ENCODE measurements at places on chromosomes 7 and 10.

DNA sequence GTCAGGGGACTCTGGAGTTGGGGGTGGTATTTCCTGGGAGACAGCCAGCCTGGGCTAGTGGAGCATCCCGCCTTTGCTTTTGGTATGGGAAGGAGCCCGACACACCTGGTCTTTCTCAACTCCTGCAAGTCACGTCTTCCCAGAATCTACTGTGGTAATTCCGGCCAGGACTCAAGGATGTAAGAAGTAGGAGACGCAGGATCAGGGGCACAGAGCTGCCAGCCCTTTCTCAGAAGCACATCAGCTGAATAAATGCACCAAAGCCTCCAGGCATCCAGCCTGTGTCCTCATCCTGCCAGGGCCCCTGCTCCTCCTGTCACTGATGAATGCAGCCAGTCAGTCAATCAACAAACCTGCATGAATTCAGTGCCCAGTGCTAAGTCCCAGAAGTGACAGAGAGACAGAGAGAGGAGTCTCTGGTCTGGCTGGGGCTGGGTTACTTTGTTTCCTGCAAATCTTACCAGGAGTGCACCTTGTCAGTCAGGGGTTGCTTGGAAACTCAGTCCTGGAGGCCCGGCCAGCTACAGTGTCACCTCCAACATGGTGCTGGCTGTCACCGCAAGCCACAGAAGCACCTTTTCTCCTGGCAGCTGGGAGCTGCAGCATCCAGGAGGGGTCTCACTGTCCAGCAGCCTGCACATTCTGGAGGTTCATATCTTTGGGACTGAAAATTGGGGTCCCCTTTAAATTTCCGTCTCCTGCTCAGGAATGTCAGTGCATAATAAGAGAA lies 101.8 kb downstream of the PTPRE start:
- no peak for DNase-seq

DNA sequence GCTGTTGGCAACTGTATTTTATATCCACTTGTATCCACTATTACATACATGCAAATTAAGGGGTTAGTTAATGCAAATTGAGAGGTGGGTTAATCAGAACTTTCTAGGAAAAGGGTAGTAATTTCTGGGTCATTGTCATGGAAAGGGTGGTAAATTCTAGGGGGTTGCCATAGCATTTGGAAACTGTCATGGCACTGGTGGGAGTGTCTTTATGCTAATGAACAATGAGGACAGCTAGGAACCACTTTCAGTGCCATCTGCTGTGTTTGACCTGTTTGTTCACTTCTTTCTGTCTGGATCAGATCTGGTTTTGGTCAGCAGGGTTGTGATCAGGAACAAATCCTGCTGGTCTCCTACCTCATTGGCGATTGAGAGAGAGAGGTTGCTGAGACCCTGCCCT lies 283.3 kb upstream of the PRKCQ start:
- no peak for DNase-seq

GRCh38 chr10:76411729-76412435 lies 980.5 kb downstream of the LRMDA start:
- DNase-seq: no peak

DNA sequence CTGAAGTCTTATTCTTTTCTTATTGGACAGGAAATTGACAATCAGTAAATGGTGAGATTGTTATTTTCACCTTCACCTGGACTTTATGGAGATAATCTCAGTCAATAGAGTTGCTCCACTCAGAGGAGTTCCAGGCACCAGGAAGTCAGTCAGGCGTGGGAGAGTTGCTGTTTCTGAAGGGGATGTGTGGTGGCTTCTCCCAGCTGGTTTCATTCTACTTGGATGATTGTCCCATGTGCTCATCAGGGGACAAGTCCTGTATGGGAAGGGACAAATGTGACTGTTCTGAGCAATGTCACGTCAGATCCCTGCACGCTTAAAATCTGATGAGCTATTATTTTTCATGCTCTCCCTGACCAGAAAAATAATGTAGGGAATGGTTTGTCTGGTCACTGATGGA lies 222.5 kb upstream of the PITRM1 start:
- no peak for DNase-seq

DNA sequence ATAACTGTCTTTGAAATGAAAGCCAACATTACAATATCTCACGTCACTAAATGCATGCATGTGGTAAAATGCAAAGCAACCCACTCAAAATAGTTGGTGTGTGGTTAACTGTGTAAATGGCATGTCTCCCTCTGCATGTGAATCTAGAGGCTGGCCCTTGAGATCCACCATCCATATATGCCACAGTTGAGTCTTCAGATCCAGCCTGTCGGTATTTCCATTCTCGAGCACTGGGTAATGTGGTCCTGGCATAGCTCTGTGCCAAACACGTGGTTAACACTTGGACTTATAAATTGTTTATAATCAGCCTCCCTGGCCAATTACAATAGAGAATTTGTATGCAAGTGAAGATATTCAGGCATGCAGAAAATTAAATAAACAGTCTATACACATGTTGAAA lies 90.3 kb downstream of the LYZL1 start:
- DNase-seq: no peak

- no peak for DNase-seq
Measured at GRCh38 chr10:20582041-20582440, 315.1 kb downstream of the NEBL start.

GRCh38 chr10:77456414-77456813 lies 181.2 kb downstream of the KCNMA1 start:
- DNase-seq: no peak

DNA sequence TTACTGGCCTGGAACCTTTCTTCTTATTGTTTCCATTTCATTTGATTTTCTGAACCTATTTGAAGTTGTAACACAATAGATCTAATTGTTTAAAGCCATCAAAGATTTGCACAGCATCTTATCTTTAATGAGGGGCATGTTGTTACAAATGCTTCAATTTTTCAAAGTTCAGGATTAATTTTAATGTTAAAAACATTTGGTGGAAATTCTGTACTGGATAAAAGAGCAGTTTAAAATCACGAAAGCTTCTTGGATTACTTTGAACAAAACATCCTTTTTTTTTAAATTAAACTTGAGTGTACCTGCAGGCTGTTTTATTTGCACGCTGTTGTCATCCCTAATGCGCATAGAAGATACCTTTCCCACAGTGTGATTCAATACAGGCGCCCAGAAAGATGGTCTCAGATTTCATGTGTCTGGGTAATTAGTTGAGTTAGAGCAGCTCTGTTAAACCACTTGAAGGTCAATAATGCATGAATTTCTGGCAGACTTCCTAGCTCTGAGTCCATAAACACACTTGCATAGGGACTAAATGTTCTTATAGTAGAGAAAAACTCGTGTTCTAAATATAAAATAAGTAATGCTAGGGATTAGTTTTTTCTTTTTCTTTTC lies 29.3 kb upstream of the DDX50 start:
- DNase-seq: no peak

GRCh38 chr7:82428186-82428961 lies 15.2 kb downstream of the CACNA2D1 start:
- no peak for DNase-seq

- no peak for DNase-seq
Measured at GRCh38 chr7:132609906-132610520, 33.7 kb upstream of the PLXNA4 start.

GRCh38 chr7:97174303-97174702 lies 56.8 kb downstream of the SDHAF3 start:
- DNase-seq: no peak

- no peak for DNase-seq
Measured at GRCh38 chr7:117005449-117005848, 52.1 kb downstream of the ST7 start.

DNA sequence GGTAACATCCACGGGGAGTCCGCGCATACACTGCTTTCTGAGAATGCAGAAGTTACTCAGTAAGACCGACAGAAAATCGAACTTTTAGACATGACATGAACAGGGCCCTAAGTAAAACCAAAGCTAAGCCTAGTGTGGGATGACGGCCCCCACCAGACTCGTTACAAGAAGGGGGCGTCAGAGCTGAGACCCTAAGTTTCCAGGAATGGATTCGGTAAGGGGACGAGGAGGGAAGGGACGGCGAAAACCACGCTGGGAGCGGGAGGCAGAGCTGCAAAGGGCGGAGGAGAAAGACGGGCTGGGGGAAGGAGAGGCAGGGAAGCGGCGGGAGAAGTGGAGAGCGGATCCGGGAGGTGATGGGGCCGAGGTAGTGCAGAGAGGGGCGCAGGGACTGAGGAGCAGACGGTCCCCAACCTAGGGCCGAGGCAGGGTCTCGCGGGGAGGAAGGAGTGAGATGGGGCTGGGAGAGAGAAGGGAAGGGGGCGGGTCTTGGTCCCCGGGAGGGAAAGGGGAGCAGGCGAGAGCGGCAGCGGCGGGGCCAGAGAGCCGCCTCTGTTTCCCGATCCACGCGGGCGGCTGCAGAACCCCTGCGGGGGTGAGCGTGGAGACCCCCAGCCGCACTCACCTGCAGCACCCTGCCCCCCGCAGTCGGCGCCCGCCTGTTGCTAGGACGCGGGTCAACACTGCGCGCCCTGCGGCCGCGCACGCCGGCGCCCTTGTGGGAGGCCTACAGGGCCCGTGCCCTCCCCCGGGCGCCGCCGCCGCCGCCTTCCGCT lies 513 bp downstream of the ODAD2 start:
- peak; percentile 12 for DNase-seq

GRCh38 chr7:85022064-85022697 lies 164.7 kb downstream of the SEMA3D start:
- DNase-seq: no peak

DNA sequence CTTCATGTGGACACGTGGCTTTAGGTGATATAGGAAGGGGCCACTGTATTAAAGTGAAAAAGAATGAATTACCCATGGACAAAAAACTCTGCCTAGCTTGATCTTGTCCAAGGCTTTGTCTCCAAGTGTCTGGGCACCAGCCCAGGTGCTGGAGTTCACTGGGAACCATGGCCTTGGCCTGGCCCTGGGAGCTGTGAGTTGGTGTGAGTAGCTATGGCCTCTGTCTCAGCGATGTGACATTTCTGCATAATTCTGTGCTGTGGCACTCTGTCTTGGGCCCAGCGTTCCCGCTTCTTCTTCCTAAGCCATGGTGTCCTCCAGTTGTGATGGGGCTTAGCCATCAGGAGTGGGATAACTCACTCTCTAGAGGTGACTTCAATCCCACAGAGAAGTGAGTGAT lies 119.0 kb upstream of the PPP2R2D start:
- no peak for DNase-seq

- no peak for DNase-seq
Measured at GRCh38 chr7:38235606-38236005, 37.8 kb downstream of the TARP start.

DNA sequence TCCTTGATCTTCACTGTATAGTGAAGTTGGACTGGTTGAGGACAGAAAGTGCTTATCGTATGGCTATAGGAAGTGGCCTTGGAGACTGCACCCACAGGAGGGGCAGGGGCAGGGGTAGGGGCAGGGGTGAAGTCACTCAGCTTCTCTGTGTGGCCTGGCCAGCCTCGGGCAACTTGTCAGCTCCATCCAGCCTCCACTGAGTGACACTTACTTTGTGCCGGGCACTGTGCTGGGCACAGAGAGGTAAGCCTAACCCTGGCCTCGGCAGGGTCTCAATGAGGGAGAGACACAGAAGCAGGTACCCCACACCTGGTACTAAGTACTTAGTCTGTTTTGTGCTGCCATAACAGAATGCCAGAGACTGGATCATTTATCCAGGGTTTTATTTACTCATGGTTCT lies 99.3 kb upstream of the CTBP2 start:
- DNase-seq: no peak

- no peak for DNase-seq
Measured at GRCh38 chr10:102675666-102676533, 31.6 kb downstream of the TRIM8 start.

GRCh38 chr10:116780691-116781205 lies 38.4 kb upstream of the HSPA12A start:
- no peak for DNase-seq

DNA sequence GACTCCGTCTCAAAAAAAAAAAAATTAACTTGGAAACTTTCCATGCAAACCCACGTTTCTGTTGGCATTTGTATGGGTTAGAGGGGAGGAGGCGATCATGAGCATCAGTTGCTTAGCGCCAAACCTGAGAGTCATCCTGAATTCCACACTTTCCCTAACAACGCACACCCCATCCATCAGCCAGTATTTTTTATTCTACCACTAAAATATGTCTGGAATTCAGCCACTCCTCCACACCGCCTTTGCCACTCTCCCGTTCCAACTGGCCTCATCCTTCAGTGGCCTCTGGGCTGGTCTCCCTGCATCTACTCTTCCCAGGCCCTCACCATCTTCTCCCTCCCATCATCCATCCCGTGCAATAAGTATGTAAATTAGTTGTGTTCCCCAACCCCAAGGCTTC lies 4.7 kb upstream of the LMBR1 start:
- DNase-seq: no peak

DNA sequence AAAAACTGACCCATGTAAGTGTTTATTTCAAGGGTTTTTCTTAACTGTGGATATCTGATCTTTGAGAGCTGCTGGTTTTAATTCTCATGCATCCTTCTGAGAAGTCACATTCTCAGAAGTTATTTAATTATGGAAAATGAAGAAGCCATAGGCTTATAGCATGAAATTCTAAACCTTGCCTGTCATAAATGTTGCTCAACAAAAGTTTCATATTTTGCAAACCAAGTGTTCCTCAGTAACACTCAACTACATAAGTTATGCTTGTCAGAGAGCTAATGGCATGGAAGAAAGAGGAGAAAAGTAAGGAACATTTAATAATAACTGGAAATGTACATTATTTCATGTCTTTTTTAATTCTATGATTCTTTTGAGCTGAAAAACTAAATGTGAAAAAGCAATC lies 78.6 kb upstream of the MPP7 start:
- DNase-seq: no peak

GRCh38 chr7:70479153-70480021 lies 652.6 kb upstream of the GALNT17 start:
- DNase-seq: no peak

GRCh38 chr10:4687397-4687796 lies 138.6 kb upstream of the AKR1E2 start:
- no peak for DNase-seq

DNA sequence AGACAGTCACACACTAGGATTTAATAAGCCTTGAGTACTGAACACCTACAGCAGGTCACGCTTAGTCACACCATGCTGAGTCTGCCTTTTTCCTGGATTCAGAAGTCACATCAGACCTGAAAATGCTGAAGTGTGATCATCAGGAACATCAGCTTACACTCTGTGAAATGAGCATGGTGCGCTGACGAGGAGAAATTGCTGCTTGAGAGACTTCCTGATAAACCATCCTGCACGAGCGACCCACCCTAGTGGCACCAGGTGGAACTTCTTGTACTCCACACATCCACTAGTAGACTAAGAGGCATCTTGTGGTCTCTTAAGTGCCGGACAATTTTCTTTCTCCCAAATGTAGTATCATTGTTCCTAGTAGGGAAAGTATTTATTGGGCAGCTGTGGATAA lies 51.8 kb upstream of the MRLN start:
- DNase-seq: no peak

DNA sequence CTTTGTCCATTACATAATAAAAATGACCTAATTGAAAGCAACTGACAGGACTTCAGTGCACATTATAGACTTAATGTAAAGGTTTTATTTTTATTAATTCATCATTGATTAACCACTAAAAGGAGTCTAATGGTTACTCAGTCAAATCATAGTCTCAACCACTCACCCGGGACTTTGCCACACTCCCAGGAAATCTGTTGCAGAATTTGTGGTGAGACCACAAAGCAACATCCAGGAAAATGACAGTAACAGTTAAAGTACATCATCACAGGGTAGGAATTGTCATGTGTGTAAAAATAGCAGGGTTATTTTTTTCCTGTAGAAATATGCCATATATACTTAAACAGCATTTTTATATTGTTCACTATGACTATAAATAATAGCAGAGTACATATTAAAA lies 6.3 kb upstream of the HGF start:
- no peak for DNase-seq

Measured in stimulated activated CD4-positive, alpha-beta T cell treated with anti-CD3 and anti-CD28 coated beads, Interleukin-1b, Interleukin-23, amount 100 ng/mL, for 4 hours (primary cell).